ENCODE measurements at places on chromosomes 5 and 9.

DNA sequence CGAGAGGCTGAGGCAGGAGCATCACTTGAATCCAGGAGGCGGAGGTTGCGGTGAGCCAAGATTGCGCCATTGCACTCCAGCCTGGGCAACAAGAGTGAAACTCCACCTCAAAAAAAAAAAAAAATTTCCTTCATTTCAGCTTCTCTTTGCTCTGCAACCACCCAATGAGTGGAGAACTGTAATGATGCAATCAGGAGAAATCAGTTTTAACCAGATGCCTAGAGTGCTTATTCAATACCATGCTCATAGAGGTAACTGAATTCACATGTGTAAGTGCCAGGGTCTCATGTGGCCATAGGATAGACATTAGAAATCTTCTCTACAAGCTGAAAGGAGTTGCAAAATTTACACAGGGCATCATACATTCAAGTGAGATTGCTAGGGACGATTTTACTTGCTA lies 70.6 kb downstream of the HMHB1 start:
- DNase-seq, result no peak

DNA sequence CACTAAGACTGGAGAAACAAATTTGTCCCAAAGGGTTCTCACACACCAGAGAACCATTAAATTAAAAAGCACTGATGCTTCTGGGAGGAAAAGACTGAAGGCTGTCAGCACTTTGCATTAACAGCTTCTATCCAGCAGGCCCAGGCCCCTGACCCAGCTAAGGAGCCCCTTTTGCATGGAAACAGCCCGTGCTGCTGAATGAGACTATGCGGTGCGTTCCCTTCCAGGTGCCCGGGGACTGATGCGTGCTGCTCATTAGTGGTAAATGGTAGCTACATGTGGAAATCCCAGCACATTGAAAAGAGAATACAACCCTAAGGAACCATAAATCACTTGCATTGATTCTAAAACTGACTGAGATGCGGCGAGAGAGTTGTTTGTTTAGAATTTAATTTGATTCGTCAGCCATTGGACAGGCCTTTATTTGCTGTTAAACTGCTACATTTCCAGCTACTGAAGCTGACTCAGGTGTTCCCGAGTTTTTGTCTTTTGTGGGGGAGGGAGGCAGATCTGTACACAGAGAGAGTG lies 351.0 kb upstream of the SLC24A2 start:
- no peak for DNase-seq

DNA sequence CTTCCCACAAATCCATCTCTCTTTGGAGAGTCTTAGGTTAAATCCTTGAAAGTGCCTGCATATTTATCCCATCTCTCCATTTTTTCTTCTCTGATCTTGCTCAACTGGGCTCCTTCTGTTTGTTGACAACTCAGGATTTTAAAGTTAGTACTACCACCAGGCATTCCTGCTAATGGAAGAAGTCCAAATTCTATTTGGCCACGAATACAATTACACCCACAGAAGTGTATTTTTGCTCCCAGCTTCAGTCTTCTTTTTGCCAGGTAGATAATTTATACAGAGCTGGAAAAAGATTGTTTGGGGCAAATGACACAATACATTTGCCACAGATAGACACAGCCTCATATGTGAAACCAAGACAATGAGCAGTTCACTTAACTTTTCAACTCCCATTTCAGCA lies 74.8 kb downstream of the CETN3 start:
- no peak for DNase-seq

DNA sequence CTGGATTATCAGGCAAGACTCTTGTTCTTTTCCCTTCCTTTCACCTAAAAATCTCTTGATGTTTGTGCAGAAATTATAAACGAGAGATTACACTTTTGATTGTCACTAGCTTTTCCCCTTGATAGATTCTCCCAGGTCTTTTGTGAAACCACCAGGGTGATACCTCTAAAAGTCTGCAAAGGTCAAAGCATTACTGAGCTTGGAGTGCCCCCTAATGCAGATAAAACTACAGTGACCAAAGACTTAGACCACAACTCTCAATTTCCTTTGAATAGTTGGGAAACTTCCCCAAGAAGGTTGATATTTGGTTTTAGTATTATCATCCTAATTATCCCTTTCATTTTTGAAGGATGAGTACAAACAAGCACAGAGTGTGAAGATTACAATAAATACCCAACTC lies 173.1 kb downstream of the CYLC2 start:
- no peak for DNase-seq

DNA sequence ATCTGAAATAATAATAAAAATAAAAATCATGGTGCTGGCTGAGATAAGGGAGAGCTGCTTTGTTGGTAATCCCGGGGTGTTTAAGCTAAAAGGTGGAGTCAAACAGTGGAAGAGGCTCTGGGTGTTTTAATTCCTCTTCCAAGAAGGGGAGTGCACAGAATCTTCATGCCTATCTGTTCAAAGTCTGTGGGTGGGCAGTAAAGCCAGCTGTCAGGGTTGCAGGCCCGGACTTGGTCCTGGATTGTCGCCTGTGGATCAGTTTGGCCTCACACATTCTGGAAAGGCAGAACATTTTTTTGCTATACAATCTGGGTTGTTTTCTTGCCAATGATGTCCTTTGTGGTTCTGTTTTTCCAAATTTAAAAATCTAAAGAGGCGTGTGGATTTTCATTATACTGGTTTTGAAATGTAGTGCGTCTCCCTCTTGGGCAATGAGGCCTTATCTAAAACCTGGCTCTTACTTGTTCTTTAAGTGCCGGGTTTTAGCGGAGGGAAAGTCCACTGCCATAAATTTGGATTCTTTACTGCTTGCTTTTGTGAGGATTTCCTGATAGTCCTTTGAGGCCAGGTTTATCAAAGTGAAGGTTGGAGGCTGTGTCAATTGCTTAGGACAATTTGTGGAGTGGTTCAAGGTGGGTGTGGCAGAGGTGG lies 5.8 kb downstream of the ANKDD1B start:
- no peak for DNase-seq

DNA sequence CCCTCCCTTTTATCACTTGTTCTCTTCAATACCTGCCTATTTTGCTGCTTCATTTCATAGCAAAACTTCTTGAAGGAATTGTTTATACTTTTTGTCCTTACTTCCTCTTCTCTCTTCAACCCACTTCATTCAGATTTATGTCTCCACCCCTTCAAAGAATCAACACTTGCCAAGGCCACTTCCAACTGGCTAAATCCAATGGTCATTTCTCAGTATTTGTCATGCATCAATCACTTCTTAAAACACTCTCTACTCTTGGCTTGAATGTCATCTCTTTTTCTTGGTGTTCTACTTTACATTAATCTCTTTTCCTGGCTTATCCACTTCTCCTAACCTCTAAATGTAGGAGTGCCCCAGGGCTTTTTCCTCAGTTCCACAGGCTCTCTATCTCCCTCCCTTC lies 8.3 kb upstream of the FCHO2 start:
- no peak for DNase-seq

DNA sequence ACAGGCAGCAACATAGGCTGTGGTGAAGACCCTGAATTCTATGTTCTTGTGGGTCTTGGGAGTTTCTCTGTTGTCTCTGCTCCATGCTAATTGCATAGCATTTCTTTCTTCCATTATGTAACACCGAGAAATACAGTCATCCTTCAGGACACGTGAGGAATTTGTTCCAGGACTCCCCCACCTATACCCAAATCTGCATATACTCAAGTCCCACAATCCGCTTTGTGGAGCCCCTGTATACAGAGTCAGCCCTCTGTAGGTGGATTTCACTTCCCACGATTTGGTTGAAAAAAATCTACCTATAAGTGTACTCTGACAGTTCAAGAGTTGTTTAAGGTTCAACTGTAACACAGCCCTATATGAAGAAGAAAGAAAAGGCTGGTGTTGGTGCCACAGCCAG lies 22.1 kb downstream of the ANKRD33B start:
- no peak for DNase-seq

DNA sequence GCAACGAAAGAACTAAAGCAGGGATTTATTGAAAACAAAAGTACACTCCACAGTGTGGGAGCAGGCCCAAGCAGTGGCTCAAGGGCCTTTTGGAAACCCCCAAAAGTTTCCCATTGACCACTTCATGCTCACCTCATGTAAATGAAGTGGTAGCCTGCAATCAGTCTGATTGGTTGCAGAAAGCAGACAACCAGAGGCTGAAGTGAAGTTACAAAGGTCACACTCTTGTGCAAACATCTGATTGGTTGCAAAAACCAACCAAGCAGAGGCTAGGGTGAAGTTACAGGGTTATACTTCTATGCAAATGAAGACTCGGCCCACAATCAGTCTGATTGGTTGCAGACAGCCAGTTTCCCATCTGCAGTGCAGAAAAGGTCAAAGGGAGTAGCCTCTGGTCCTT lies 258.0 kb downstream of the YTHDC2 start:
- DNase-seq, result no peak

DNA sequence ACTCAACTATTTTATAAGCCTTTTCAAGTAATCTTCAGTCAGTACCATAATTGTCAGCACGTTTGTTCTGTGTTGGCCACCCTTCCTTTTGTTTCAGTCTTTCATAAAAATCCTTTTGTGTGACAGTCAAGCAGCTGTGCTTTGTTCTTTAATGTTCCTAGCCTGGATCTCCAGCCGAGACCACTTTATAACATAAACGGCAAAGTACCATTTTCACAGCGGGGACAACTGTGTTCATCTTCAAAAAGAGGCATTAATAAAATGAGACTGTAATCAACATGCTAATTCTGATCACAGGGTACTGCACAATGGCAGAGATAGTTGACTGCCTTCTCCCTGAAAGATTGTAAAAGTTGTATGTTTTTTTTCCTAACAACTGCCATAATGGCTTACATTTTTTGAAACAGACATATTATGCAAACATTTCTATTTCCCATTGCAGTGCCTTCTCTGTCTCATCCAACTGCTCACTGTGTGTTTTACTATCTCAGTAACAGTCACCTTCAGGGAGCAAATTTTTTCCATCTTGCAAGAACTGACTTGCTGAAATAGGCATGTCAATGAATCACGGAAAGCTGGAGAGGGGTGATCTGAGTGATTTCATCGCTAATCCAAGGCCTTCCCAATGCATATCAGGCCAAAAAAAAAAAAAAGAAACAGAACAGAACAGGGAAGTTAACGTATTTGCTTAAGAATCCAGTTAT lies 828.5 kb upstream of the DMAC1 start:
- no peak for DNase-seq

GRCh38 chr5:44536650-44537260 lies 147.5 kb upstream of the FGF10 start:
- no peak for DNase-seq

DNA sequence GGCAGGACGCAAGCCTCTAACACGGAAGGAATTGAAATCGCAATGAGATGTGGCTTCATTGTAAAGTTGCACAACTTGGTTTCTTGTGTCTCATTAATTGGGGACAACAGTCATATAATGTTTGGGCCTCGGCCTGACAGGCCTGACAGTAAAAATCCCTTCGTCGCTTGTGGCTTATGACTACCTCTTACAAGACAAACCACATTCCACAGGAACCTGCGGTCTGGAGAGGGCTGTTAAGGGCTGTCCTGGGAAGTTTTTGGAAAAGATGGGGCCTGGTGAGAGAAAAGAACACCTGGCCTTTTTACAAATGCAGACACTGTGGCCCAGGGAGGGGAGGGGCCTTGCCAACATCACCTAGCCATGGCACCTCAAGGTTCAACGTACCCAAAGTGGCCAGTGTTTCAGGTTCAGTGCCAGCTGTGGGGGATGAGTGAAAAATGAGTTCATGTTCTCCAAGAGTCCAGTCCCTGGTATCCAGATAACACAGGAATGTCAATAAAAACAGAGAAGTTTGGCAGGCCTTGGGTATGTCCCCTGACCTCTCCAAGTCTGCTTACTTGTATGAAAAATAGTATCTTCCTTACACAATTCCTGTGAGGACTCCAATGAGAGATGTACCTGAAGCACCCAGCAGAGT lies 22.2 kb downstream of the SHB start:
- no peak for DNase-seq

GRCh38 chr9:100063185-100063584 lies 35.6 kb downstream of the ERP44 start:
- no peak for DNase-seq

DNA sequence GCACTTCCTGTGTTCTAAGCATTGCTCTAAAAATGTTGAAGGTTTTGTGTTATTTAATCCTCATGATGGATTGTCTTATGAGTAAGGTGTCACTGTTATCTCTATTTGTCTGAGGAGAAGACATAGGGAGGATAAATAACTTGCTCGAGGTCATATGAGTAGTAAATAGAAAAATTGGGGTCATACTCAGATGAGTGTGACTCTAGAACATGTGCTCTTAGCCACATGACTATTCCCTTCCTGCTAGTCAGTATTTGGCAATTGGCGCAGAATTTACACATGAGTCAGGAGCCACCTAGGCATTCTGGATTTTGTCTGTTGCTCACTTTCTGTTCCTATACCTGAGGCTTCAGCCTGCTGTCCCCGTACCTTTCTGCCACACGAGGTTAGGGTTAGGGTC lies 234.6 kb upstream of the CD180 start:
- no peak for DNase-seq

DNA sequence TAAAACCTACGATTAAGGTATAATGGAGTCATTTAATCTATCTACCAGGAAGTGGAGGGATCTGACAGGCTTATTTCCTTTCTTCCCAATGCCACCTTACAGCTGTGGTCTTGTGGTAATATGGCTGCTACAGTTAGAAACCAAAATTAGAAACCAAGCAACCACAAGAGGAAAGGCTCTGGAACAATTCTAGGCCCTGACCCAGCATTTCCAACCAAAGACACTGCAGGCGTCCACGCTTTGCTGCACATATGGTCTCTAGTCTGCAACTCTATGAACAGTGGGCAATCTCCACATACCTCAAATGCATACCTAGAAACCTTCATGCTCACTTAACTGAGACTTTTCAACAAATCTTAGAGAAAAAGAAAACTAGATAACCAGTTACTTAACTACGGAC lies 339.1 kb downstream of the NFIB start:
- DNase-seq, result no peak

DNA sequence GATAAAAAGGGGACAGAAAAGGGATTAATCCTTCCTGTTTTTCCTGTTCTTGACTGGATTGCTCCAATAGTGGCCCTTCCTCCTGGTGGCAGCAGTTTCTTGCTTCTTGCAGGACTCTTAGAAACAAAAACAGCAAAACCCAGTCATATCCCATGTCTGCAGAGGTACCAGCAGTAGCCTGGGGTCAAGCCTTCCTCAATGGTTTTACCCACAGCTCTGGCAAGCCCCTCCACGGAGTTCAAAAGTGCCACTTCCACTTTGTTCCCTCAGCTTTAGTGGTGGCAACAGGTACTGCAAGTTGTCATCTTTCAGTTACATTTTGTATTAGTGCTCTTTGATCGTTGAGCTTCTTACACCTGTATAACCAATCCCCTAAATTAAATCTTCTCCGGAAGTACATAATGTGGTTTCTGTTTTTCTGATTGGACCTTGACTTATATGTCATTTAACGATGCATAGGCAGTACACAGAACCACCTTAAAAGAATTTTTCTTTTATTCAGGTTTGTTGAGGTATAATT lies 8.7 kb upstream of the RANBP6 start:
- no peak for DNase-seq

- no peak for DNase-seq
These were observed 11.0 kb downstream of the NELFB start for GRCh38 chr9:137266162-137266527.

GRCh38 chr5:177430140-177430951 lies 3.9 kb downstream of the GRK6 start:
- DNase-seq, result no peak
